Diencephalon (tissue), 1 donor: ENCODE measurements at places on chromosomes 5 and 9. TPM values are rescaled to one million over a fixed set of nuclear protein-coding genes. Genes with fewer than 3 reads are reported as not detected.

The EGFL7 gene
- total RNA-seq: 20.3 TPM

The RASEF gene
- 1.4 TPM for total RNA-seq

The PCDHGB5 gene
- 24.0 TPM for total RNA-seq

The IL31RA gene
- total RNA-seq: 0.23 TPM

The PCDHGB7 gene
- total RNA-seq: 18.2 TPM
